IPS DF 6.9 (cell line): ENCODE measurements at places on chromosomes 11 and 22.

DNA sequence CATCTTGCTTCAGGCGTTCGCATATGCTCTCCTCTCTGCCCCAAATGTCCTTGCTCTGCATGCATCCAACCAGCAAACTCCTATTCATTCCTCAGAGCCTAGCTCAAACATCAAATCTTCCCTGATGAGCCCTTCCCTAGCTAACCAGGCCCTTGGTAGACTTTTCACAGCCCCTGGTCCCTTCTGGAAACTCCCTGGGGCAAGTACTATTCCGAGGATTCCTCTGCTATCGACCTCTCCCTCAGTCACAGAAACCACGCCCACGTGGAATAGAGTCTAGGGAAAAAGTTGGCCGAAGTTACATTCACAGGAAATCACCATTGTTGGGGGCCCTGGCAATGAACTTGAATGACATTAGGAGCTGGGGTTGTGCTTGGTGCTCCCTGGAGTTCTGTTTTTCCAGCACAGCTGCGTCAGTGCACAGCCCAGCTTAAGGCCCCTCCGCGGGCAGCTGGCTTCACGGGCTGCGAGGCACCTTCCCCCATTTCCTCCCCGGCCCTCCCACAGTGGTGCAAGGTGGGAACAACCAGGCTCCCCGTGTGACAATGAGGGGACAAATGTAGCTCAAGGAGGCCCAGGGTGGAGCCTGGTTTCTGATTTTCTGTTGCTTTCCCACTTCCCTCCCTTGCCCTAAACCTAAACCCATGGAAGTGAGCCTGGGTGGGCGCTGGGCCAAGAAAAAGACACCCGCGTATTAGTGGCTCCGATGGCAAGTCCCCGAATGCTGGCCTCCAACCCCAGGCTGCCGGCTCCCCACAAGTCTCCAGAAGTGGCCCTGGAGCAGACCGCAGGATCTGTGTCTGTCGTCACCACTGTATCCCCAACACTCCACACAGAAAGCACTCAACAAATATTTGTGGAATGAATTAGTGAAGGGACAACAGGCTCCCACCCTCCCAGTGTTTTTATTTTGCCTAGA, 4.3 kb upstream of the ATP5MGL start:
- no peak for DNase-seq

GRCh38 chr11:128067780-128068179, 519.6 kb downstream of the ETS1 start:
- DNase-seq, result no peak

DNA sequence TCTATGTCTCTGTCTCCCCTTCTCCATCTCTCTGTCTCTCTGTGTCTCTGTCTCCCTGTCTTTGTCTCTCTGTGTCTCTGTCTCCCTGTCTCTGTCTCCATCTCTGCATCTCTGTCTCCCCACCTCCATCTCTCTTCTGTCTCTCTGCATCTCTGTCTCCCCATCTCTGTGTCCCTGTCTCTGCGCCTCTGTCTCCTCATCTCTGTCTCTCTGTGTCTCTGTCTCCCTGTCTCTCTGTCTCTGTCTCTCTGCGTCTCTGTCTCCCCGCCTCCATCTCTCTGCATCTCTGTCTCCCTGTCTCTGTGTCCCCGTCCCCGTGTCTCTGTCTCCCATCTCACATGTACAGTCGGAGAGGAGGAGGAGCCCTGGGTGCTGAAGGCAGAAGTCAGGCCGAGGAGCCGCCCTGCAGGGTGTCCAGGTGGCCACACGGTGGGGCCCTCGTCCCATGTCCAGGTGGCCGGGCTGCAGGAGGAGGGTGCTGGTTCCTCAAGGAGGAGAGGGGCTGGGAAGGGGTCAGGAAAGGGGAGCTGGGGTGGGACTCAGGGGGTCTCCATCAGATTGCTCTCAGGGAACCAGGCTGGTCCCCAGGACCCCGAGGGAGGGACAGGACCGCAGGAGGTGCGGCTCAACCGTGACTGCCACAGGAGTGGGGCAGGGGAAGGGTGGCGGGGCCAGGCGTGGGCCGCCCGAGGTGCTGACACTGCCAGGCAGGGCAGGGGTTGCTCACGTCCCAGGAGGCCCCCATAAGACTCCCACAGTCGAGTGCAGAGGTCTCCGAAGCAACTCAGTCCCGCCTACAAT, 25.6 kb upstream of the TH start:
- DNase-seq, result peak; percentile 50

DNA sequence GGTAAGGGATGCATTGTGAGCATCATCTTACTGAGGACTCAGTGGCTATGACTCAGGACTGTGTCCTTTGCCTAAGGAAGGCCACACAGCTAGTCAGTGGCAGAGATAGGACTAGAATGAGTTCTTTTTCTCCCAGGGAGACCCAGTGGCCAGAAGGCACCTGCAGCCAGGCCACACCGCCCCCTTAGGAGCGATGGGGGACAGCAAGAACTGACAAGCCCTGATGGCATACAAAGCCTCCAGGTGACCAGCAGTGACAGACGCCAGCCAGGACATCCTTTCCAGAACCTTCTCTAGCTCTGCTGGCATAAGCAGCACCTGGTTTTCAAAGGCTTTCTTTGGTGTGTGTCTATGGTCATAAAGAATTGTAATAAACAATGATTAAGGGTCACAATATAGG, 240.1 kb downstream of the ST3GAL4 start:
- DNase-seq, result no peak

DNA sequence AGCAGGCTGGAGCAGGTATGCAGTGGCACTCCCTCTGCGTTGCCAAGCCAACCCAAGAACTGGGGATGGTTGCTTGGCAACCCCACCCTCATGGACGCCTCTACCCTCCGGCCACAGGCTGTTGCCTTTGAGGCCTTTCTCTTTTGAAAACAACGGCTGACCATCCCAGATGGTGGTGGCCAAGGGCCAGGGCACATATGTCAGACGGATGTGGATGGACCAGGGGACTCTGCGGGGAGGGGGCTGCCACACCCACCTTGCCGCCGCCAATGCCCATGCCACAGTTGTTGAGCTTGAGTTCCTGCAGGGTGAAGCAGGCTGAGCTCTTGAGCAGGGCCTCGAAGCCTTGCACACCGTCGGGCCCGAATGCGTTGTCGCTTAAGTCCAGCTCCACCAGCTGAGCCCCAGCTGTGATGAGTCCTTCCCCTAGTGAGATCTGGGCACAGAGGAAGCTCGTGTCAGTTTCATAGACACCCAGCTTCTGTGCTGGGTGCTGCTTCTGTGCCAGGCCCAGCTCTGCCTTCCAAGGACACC, 21.5 kb downstream of the RANGAP1 start:
- DNase-seq, result no peak

GRCh38 chr11:69218946-69219720, 63.4 kb downstream of the SMIM38 start:
- DNase-seq, result no peak
